ENCODE measurements at places on chromosomes 7 and 10.
A peak's percentile ranks its signal among the peaks of the same experiment; 100 is the strongest.

DNA sequence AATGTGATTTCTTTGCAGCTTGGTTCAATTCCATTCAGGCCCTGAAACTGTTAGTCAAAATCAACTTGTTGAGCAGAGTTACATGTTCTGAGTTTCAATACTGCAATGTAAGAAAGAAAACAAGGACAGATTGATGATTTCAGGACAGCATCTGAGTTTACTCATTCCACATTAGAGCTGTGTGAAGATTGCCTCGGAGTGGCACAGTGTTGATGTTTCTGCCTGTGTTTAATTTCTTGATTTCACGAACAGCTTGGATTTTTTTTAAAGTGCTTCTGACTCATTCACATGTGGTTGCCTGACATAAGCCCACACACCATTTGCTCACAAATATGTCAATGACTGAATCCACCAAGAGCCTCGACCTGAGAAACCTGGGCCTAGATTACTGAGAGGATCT, 101.2 kb upstream of the PARD3 start:
- DNase-seq, result no peak

DNA sequence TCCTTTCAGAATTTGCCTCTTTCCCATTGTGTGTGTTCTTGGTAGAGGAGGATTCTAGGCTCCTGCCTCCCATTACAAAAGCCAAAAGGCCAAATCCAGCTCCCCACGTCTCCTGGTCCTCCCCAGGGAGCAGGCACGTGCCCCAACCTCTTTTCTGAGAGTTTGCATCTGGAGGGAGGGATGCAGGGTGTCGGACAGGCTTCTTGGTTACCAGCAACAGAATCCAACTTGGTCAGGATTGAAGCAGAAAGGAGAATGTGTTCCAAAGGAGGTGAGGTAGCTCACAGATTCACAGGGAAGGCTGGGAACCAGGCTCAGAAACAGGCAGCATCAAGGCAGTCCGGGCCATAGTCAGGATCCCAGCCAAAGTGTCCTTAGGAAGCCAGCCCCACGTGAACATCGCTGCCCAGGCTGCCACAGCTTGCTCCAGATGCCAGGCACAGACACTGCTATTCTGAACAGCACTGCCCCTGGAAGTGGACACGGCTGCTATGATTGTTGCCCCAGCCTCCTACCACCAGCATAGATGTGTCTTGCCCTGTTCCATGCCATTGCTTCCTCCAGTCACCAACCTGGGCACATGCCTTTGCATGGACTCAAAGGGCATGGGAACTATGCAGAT, 264.2 kb upstream of the ZMIZ1 start:
- no peak for DNase-seq

- no peak for DNase-seq
Measured at GRCh38 chr7:74657692-74658177, at the start of gene GTF2I. Gene GTF2I, plus strand, starts transcription at chr7:74657718. Its CDS starts 31,411 bp downstream, at chr7:74689129.

GRCh38 chr7:4730276-4730675, 45.1 kb upstream of the AP5Z1 start:
- DNase-seq, result no peak

GRCh38 chr7:30918676-30919075, 7.0 kb downstream of the AQP1 start:
- no peak for DNase-seq

GRCh38 chr7:117873310-117874190, at the start of gene CTTNBP2:
Gene CTTNBP2, minus strand, starts transcription at chr7:117873441. Its CDS starts 26 bp downstream, at chr7:117873415.
- no peak for DNase-seq

GRCh38 chr10:78575400-78575799, 493.4 kb upstream of the ZMIZ1 start:
- DNase-seq, result no peak

GRCh38 chr7:157612664-157613561, 276.1 kb downstream of the DNAJB6 start:
- peak; percentile 48 for DNase-seq

- DNase-seq, result no peak
Measured at GRCh38 chr7:4072161-4072925, 609.8 kb upstream of the FOXK1 start.

DNA sequence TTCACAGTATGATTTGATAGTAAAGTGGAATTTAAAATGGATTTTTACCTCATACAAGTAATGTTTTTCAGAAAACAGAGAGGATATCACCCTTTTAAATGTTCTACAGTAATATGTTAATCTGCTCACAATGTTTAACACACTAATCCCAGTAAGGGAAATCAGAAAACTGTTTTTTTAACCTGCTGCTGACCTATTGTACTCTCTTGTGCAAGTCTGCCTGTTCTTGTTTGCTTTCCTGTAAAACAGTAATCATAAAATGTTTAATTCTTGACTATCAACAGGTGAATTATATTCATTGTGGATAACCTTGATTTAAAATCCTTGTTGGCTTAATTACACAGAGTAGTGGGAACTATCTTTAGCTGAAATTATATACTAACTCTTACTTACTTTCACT, 126.4 kb downstream of the GNAT3 start:
- no peak for DNase-seq

- DNase-seq, result no peak
Measured at GRCh38 chr10:44385026-44385695, at the start of gene CXCL12. Gene CXCL12, minus strand, starts transcription at chr10:44385097. Its CDS starts 92 bp downstream, at chr10:44385005.

GRCh38 chr10:70779088-70779487, 6.1 kb downstream of the TBATA start:
- DNase-seq, result no peak

DNA sequence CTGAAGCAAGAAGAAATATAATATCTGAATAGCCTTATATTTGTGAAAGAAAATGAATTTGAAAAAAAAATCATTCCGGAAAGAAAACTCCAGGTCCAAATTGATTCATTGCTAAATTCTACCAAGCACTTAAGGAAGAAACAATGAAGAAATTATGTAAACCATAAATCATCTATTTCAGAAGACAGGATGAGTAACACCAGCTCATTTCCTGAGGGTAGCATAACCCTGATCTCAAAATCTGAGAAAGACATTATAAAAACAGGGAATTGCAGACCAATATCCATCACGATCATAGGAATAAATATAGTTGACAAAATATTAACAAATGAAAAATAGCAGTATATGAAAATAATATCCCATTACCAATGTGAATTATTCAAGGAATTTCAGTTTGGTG, 70.1 kb upstream of the RAB18 start:
- no peak for DNase-seq

DNA sequence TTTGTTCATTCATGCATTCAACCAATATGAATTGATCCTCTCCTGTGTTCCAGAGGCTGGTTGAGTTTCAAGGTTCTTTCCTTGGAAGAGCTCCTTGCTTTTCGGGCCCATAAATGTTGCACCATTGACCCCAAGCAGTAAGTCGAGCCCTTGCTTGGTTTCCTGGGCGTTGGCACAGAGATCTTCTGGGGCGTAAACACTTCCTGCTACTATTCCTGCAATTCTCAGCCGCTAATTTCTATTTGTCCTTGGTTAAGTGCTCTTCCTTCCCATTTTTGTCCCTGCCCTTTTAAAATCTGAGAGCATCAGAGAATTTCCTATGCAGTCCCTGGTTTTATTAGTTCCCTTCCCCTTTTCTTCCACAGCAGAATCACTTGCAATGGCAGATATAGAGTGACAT, 44.1 kb upstream of the ADRB1 start:
- DNase-seq, result no peak

DNA sequence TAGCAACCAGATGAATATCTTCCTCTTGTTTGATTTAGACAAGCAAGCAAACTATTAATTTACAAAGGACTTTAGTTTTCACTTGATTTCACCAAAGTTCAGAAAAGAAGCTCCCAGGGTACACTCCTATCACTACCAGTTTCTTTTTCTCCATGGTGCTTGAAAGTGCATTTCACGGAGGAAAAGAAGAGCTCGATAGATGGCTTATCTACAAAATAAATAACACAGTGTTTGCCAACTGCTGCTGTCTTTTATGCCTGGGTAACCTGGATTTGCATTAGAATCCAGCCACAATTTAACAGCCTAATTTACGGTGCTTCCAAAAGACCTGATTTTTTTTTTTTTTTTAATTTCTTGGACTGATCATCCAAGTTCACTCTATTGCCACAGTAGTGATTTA, 275.7 kb downstream of the GPR37 start:
- no peak for DNase-seq

DNA sequence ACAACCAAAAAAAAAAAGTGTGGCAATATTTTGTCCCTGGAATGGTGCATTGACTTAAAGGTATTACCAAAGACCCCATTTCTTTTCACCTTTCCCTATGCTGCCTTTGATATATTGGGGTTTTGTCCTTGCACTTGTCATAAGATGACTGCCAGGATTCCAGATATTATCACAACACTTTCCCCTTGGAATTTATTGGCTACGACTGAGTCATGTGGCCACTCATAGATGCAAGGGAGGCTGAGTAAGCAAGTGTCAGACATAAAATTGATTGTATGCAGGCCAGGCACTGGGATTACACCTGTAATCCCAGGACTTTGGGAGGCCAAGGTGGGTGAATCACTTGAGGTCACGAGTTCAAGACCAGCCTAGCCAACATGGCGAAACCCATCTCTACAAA, 83.6 kb downstream of the PPP1R3C start:
- no peak for DNase-seq

DNA sequence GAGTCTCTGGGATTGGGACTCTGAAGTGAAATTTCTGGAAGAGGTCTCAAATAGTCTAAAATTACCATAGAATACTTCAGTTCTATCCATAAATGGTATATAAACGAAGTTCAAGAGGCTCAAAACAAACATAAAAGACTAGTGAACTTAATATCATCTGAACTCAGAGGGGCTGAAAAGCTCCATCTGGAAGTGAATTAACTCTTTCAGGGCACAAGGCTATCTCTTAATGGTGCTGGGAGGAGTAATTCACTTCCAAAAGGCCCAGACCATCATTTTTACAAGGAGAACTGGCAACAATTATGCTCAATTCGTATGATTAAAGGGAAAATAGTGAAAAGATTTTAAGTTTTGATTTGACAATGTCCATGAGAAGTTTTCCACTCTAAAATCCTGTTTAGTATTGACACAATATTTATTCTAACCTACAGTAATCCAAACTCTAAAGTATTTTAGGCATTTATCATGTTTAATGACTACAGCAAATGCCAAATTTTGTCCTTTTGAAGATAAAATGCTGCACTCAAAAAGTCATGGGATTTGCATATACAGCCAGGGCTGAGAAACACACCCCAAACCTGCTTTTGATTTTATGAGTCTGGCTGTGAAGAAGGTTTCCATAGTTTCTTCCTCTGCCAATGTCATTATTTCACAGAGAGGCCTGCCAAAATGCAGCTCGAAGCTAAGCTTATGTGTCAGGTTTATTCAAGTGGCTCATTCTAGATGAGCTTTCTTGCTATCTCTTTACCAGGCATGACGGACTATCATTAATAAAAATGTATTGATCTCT, 143.9 kb downstream of the HIBADH start:
- no peak for DNase-seq

DNA sequence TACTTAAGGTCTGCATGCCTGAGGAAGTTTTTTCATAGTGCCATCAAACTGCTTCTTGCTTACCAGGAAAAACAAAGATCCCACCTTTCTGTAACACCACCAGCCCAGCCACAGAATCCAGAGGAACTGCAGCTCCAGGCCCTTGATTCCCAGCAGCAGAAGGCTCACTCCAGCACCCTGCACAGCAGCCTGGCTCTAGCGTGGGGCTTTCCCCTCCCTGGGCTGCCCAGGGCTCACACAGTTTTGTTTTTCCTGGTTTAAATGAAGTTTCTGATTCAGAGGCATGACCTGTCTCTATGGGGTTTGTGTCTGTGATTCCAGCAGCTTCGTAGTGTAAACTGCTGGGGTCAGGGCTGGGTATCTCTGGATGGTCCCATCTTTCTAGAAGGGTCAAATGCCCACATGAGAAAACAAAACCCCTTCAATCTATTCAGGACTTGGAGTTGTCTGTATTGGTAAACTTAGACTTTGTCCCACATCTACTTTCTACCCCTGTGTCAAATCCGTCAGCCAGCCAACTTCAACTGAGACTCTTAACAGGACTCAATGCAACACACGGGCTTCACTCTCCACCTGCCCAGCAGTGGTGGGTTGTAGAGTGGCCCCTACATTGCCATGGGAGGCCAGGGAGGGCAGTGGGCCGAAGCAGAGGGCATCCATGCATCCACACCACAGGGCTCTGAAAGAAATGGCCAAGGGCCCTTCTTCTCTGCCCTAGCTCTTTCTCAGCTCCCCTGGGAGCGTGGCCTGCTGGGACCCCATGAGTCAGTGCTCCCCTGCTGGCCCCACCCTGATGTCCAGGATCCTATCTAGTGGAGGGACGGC, 73.6 kb downstream of the ATXN7L1 start:
- DNase-seq, result no peak

DNA sequence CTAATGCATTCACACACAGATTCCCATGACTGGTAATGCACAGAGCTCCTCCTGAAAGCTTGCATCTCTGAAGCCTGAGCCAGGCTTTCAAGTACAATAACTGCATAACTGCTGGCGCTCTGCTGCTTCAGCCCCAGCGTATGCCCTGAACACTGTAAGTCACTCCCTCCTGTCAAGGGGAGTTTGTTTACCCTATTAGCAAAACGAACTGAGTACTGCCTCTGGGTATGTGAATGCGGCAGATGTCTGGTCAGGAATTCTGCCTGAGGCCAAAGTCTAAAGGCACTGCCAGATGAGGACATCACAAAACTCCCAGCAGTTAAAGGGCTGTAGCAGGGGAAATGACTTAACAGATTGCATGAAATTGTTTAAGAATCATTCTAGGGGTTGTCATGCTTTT, 97.7 kb downstream of the NRCAM start:
- DNase-seq, result no peak

Measured in stimulated activated CD4-positive, alpha-beta T cell treated with anti-CD3 and anti-CD28 coated beads, Interleukin-12 subunit alpha, Interleukin-12 subunit beta, amount 100 ng/mL, for 48 hours (primary cell).